Non-pigmented ciliary epithelial cell (primary cell): ENCODE measurements at places on chromosomes 2 and 18.

GRCh38 chr2:120509213-120509815, 163.4 kb downstream of the INHBB start:
- no peak for DNase-seq

- DNase-seq = no peak
These were observed 33.8 kb upstream of the HNRNPA3 start for GRCh38 chr2:177178797-177179196.

DNA sequence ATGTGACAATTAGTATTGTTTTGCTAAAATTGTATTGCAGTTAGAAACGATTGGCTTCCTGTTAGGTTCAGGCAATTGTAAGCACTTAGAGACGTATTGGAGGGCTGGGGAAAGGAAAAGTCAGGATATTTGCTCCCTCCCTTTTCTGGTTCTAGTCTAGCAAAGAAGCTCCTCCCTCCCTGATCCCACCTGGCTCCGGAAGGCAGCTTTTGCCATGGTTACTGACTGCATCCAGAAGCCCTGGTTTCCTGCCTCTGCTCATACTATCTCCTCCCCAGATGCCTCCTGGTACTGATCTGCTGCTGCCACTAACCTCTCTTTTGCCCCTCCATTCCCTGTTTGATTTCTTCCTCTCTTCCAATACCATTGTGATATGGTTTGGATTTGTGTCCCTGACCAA, 275.9 kb downstream of the MREG start:
- no peak for DNase-seq

DNA sequence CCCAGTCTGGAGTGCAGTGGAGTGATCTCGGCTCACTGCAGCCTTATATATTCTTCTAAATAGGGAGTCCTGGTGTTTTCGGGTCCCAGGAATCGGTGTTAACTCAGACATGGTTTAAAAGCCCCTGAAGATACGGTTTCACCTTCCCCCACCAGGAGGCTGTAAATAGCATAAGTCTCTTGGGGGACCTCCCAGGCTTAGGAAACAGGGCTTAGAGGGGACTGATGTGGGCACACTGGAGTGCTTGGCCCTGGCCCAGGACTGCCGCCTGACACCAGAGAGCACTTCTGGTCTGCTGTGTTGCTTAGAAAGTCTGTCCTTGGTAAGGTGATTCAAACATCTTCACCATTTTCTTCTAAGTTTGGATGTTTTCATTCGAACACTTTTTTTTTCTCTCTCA, 39.7 kb upstream of the MAP4K4 start:
- DNase-seq = no peak

DNA sequence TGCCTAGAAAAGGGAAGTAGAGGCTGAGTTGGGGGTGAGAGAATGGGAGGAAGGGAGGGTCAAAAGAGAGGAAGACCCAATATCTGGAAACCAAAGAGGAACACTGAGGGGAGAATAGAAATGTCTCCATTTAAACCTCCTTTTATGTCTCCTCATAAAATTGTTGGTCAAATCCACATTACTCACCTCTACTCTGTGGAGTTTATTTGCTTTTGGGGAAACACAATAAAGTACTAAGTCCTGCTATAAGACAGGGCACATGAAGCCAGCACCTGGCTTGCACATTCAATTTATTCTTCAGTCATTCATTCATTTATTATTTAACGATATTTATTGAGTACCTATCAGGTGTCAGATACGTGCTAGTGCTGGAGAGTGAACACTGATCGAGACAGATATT, 60.3 kb upstream of the NFE2L2 start:
- DNase-seq = no peak

GRCh38 chr18:31232775-31233424, 70.2 kb upstream of the DSC1 start:
- DNase-seq = no peak

- DNase-seq = no peak
These were observed 58.4 kb upstream of the EML4 start for GRCh38 chr2:42110641-42111322.
